Panc1 (cell line): ENCODE measurements at places on chromosomes 7 and 10.

DNA sequence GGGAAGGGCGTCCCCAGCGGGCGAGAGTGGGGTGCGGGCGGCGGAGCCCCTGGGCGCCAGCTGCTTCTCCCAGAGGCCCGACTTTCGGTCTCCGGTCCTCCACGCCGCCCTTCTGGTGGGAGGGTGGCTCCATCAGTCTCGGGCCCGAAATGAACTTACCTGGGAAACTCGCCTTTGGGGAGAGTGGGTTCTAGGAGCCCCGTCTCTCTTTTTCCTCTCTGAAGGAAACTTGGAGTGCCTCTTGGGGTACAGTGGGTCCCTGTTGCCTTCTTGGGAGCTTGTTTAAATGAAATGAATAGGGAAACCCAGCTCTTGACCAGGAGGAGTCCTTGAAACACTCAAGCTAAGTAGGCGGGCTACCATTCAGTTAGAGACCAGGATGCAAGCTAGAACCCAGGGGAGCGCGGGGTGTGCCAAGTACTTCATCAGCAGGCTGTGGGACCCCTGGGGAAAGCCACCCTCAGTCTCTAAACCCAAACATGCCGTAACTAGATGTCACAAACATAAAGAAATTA is 1.3 kb downstream of the SLC26A4 start:
- DNase-seq: no peak

DNA sequence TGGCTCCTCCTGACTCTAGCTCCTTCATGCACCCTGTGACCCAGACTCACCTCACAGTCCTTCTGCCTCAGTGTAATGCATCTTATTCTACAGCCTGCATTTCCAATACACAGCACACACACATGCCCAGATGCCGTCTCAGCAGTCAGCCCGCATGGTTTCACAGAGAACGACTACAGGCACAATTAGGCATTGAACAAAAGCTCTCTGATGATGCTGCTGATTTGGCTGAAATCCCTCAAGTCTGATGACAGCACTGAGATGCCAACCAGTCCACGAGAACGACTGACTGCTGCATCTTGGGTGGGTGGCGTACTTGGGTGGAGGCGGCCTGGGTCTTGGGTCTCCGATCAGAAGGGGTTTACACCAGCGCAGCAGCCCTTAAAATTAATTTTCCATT is 200.4 kb downstream of the TAX1BP1 start:
- DNase-seq: no peak

DNA sequence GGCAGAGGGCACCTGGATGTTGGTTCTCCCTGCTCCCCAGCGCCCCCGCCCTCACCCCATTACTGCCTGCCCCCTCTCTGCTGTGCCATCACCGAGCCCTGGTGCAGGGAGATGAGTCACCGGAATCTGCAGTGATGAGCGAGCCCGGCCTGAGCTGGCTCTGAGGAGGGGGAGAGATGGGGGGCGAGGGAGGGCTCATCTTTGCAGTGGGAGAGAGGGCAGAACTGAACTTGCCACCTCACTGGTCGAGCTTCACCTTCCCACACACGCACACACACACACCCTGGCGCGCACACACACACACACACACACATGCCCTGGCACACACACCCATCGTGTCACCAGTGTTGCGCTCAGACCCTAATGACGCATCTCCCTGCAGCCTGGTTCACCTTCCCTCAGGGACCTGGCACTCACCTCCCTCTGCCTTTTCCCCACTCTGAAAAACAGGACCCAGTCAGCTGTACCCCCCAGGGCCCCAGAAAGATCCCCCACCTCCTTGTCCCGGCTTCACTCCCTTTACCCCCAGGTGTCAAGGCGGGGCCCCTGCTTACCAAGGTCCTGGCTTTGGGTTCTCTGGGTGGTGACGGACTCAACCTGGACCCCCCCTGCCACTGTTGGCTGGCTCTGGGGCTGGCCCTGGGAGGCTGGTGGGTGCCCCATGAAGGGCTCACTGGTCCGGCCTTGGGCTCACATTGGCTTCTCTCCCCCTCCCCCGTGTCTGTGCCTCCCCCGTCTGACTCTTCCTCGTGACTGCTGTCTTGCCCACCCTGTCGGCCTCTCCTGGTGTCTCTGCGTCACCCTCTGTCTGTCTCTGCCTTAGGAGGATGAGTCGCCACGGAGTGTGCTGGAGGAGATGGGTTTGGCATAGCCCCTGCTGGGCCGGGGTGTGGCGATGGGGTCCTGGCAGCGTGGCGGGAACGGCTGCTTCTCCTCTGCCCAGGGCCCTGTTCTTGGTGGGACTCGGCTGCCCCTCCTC is 5.4 kb downstream of the VGF start:
- DNase-seq: no peak

DNA sequence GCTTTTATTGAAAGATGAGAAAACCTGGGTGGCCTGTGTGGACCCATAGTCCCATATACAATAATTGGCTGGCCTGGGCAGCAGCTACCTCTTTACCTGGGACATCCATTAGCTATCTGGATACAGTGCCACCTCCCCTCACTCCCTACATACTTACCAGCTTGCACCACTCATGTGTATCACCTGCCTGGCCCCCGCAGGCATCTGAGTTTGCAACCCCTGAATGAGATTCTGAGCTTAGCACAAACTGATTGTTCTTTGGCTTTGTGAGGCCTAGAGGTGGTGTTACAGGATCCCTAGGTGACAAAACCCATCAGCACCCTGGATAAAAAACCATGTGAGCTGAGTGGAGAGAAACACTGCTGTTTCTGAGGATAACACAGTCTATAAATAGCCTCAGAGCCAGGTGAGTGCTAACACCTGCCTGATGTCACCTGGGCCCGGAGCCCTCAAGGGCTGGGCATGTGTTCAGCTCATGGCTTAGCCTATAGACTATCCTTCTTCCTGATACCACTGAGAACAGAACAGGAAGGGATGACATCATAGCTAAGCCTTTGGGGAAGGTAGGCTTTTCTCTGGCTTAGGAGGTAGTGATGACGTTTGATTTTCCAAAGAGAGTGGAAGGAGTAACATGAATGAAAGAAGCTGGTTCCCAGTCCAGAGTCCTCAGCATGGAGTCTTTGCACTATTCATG is 2.6 kb upstream of the PPIF start:
- no peak for DNase-seq

GRCh38 chr7:28323833-28324232 is 88.5 kb upstream of the CREB5 start:
- no peak for DNase-seq

DNA sequence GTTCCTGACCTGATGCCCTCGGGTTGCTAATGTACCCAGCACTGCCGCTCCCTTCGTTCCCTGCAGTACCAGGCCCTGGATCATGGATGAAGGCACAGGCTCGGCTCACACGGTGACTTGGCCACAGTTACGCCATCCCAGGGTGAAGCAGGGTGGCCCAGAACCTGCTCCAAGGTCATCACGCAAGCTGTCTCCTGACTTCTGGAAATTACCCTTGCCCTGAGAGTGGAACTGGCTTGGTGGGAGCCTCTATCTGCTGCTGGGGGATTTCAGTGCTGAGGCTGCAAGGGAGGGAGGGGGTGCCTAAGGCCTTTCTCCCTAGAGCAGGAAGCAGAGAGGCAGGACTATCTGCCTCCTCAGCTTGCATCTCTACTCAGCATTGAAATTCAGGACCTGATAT is 36.6 kb downstream of the FIGNL1 start:
- DNase-seq: no peak
